ENCODE measurements at places on chromosomes 1 and 21.

- no peak for DNase-seq
Observed at GRCh38 chr1:38034871-38035270, 11.7 kb downstream of the POU3F1 start.

GRCh38 chr1:81954534-81955020, 153.8 kb downstream of the ADGRL2 start:
- no peak for DNase-seq

DNA sequence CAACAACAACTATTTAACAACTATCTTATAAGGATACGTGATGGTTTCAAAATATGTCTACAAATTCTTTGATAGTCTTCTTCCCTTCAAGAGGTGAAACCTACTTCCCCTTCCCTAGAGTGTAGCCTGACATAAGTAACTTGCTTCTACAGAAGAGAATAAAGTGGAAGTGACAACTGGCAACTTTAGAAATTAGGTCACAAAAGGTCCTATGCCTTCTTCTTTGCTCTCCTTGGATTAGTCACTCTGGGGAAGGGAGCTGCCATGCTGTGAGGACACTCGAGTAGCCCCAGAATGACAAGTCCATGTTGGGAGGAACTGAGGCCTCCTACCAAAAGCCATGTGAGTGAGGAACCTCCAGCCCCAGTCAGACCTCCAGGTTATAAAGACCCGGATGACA, 19.2 kb downstream of the EFCAB14 start:
- no peak for DNase-seq

- no peak for DNase-seq
Observed at GRCh38 chr1:221449801-221450470, 292.0 kb downstream of the DUSP10 start.

DNA sequence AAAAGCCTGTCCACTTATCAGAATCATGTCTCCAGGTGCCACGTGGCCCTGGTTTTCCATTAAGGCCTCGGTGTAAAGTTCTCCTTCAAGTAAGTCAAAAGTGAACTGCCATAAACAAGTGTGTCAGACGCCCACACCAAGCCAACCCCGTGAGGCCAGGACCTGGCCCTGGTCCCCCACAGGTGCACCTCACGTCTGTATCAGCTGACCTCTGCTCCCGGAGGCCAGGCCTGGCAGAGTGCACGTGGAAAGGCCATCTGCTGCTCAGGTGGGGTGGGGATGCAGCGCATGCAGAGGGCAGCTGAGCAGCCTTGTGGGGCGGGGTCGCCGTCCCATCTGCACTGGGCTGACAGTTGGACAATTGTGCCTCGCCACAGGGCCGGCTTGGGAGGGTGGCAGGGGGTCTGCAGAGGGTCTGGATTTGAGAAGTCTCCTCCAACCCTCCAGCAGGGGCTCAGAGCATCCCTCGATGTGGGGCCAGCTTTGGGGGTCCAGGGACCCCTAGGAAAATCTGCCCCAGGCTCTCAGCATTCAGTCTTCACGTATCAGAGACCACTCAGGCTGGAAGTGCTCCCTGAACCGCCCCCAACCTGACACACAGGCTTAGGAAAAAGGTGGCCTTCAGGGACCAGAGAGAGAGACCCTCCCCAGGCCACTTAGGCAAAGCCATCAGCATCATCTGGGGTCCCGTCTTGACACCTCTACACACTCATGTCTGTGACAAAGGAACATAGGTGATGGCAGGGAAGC, 3.0 kb downstream of the SLC19A1 start:
- DNase-seq, result peak; percentile 10

GRCh38 chr1:240000634-240001033, 91.0 kb upstream of the FMN2 start:
- no peak for DNase-seq

- no peak for DNase-seq
Observed at GRCh38 chr1:154323493-154323892, 1.8 kb upstream of the ATP8B2 start.

DNA sequence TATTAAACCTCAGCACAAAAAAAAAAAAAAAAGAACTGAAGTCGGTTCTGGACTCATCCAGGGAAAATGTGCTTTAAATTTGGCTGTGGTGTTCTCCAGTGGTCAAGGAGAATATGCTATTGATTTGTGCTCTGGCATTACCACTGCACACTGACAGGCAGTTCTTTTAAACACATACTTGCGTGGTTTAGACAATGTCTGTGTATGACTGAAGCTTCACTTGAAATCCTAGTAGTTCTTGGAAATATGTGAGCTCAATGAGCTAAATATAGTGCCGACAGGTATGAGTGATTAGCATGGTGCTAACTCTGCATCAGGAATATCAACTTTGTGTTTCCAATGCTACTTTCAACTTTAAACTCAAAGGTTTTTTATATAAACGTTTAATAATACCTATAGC, 415.6 kb downstream of the SMYD3 start:
- DNase-seq, result peak; percentile 11

DNA sequence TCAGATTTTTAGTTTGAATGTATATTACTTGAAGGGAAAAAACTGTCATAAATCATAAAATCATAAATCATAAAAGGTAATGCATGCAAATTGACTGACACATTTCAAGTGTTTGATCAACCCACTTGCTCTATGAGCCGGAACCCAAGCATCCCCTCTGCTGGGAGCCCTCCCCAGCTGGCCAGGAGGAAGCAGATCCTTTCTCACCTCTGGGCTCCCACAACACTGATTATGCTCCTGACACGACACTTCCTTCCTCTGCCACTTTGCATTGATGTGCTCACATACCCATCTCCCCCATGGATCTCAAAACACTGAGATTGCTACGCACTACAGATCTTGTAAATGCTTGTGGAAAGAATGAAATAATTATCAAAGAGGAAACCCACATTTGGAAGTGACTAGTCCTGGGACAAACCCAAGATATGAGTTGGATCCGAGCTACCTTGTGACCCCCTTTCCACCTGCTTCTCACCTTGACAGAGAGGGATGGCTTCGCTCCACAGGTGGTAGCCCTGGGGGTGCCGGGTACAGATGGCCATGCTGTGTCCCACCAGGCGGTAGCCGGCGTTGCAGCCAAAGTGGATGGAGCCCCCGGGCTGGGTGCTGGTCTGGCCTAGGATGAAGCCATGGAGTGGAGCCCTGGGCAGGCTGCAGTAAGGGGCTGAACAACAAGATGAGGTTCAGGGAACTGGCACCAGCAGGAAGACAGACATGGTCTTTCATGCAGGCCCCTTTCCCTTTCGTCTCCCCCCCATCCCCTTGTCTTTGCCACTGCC, 104.6 kb downstream of the ZSCAN20 start:
- DNase-seq, result no peak

- no peak for DNase-seq
Observed at GRCh38 chr1:154962795-154963330, 1.3 kb upstream of the PYGO2 start.

- DNase-seq, result no peak
Observed at GRCh38 chr1:19437891-19438294, 47.4 kb downstream of the CAPZB start.

DNA sequence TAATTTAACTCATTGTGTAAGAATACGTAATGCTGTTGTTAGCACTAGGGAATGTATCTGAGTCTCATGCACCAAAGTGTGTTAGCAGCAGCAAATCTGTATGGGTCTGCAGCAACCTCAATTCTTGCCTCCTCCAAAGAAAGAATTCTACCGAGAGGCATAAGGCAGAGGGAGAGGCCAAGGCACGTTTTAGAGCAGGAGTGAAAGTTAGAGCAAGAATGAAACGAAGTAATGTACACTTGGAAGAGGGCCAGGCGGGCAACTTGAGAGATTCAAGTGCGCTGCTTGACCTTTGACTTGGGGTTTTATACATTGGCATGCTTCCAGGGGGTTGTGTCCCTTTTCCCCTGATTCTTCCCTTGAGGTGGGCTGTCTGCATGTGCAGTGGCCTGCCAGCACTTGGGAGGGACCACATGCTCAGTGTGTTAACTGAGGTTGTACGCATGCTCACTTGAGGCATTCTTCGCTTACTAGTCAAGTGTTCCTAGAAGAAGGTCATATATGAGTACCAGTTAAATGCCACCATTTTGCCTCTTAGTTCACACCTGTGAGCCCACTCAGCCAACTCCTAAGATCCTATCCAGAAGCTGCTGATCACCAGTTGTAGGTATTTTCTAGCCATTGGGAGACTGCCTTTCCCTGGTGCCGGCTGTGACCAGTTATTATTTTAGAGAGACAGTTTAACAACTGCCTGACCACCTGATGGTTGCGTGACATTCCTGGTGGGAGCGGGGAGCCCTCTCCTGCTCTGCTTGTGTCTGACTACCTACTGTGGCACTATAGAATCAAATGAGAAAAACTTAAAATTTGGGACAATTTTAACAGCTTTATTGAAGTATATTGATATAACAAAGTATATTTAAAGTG, 2.7 kb upstream of the CNN3 start:
- no peak for DNase-seq

DNA sequence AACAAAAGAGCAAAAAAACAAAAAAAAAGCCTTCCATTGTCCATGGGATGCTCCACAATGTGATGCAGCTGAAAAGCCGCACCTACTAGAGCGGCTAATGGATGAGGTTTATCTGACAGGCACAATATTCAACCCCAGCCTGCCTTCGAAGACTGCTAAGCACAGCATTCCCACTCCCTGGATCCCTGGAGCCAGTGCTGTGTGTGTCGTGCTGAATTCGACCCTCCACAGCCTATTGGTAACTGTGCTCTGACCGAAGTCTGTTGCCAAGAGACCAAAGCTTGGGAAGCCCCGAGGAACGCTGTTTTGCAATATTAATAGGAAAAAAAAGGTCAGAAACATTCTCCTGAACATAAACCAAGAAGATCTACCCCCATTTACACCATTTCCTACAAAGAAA, 57.2 kb upstream of the PUM1 start:
- no peak for DNase-seq

DNA sequence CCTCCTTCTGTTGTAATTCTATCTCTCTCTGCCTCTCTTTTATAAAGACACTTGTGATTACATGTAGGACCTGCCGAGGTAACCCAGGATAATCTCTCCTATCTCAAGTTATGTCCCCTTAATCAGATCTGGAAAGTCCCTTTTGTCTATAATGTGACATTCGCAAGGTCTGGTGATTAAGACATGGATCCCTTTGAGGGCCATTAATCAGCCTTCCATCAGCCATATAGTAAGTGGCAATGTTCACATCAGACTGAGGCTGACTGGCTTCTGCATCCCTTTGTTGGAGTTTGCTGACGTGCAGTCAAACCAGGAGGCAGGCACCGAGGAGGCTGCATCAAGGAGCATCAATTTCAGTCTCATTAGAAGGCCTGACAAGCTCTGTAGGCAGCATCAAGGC, 209.6 kb downstream of the BACH1 start:
- DNase-seq, result no peak

GRCh38 chr1:83954166-83954823, 44.6 kb downstream of the TTLL7 start:
- DNase-seq, result no peak

DNA sequence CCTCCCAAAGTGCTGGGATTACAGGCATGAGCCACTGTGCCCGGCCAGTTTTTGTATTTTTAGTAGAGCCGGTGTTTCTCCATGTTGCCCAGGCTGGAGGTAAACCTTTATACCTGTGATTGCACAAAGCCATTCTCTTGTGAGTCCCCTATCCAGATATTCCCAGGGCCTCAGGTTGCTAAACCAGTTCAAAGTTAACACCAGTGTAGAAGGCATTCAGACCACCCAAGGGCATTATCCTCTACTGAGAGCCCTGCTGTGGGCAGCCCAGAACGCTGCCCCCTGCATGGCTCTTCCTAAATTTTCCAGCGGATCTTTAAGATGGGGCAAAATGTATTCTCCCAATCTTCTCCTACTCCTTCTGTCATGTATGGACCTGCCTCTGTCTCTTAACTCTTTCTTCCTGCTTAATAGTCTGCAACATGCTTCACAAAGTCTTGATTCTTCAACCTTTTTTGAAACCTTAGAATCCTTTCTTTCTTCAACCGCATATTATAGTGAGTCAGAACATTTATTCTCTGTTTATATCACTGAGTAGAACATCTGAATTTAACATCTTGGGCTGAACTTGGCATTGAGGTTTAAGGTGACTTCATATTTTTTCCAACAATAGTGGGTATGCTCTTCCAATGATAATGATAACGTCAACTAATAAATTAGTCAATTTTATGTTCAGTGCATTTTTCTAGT, 36.0 kb downstream of the UBE4B start:
- no peak for DNase-seq

- no peak for DNase-seq
Observed at GRCh38 chr1:59691261-59691660, 123.5 kb upstream of the HOOK1 start.

GRCh38 chr1:197695961-197696360, 79.3 kb downstream of the DENND1B start:
- no peak for DNase-seq

DNA sequence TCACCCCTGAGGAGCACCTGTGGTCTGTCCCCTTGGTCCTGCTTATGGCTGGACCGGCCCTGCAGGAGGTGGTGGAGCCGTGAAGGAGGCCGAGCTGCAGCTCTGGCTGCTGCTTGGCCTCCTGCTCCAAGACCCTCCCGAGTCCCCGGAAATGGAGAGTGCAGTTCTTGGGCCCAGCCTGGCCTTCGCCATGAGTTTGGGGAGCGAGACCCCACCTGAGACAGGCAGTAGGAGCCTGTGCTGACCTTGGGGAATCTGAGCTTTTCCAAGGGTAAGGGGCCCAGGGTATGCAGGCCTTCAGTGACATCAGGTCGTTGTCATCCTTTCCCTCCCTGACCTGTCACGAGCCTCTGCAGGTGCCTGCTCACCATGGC, 14.1 kb downstream of the TMEM201 start:
- DNase-seq, result no peak

- peak; percentile 89 for DNase-seq
Observed at GRCh38 chr1:15949453-15950245, 26.3 kb downstream of the ZBTB17 start.

- no peak for DNase-seq
Observed at GRCh38 chr1:175245324-175245723, 52.7 kb upstream of the KIAA0040 start.

GRCh38 chr1:9767964-9768668, 55.6 kb downstream of the CLSTN1 start:
- no peak for DNase-seq

GRCh38 chr1:24181619-24182018, 5.5 kb downstream of the IFNLR1 start:
- no peak for DNase-seq

GRCh38 chr1:56877973-56878372, 23.4 kb downstream of the C8A start:
- no peak for DNase-seq

GRCh38 chr1:231757101-231757404, 130.5 kb downstream of the DISC1 start:
- DNase-seq, result no peak
